Common myeloid progenitor, CD34-positive (primary cell): ENCODE measurements at places on chromosomes 12 and 14.
A peak's percentile ranks its signal among the peaks of the same experiment; 100 is the strongest.

GRCh38 chr14:35073486-35073885 is 27.4 kb downstream of the FAM177A1 start:
- DNase-seq, result no peak

DNA sequence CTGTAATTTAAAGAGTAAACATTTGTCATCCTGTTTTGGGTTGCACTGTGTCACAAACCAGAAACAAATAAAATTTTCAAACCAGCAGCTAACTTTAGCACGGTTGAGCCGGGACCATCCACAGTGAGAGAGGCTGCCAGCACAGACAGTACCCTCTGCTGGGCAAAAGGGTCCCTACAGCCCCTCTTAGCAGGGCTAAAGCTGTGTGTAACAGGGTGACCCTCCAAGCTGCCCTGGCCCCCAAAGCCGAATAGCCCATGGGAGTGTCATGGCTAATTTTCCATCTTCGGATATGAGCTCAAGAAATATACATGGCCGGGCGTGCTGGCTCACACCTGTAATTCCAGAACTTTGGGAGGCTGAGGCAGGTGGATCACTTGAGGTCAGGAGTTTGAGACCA is 157.1 kb upstream of the GRIN2B start:
- DNase-seq, result no peak

DNA sequence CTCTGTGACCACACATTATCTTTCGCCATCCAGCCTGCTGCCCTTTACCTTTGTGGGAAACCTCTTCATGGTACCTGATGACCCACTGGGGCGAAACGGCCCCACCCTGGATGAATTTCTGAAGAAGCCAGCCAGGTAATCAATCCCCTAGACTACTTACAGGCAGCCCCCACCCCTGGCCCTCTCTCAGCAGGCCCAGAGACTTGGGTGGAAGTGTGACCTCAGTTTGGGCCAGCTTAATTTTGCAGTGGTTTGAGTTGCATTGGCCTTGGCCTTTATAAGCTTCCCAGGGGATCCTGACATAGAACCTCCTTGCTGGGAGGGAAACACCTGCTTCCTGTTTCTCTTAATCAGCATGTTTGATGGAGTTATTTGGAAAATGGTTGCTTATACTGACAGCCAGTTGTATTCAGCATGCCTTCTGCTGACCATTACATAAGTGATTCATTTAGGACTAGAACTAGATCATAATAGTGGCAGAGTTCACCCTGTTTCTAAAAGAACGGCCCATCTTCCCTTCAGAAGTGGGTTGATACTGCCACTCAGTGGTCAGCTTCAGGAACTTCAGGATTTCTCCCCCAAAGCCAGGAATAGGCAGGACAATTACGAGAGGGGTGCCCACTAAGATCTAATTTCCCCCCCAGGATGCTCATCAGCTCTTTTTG is 6.1 kb downstream of the SDR39U1 start:
- DNase-seq, result peak; percentile 56

DNA sequence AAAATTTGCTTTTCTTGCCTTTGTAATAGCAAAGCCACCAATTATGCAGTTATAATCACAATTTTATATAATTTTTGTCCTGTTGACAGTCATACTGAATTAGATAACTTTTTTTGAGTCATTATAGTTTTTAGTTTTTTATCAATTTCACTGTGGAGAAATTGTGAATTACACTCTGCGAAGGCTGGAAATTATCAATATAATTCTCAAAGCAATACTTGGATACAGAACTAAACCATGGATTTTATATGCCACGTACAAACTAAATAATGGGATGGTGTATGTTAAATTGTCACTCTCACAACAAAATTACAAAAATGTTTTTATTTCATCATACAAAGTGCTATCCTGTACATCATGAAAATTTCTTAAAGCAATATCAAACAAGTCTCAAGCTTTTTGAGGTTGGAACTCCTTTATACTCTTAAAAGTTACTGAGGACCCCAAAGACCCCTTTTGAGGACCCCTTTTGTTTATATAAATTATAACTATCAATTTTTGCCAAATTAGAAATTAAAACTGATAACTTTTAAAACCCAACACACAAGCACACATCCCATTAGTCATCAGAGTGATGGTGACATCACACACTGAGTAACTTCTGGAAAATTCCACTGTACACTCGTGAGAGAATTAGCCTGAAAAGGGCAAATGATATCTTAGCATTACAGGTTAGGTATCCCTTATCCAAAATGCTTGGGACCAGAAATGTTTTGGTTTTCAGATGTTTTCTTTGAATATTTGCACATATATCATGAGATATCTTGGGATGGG is 19.8 kb upstream of the AQP2 start:
- peak; percentile 25 for DNase-seq

DNA sequence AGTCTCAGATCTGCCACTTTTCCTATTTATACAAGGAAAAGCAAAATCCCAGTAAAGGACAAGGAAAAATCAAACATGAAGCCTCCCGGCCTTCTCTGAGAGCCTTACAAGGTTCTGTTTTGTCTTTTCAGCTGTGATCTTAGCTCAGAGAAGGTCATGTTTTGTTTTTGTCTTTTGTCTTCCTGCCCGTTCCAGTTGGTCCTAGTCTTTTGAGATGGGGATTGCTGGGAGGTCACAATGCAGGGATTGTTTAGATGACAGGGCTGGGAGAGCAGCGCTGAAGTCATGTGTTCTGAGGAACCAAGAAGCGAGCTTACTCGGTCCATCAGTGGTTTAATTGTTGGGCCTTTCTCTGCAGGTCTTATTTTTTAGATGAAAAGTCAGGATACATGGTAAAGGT is 6.0 kb downstream of the PLEKHH1 start:
- DNase-seq, result no peak

- DNase-seq, result peak; percentile 27
Observed at GRCh38 chr12:12807970-12808702, 5.0 kb upstream of the DDX47 start.

DNA sequence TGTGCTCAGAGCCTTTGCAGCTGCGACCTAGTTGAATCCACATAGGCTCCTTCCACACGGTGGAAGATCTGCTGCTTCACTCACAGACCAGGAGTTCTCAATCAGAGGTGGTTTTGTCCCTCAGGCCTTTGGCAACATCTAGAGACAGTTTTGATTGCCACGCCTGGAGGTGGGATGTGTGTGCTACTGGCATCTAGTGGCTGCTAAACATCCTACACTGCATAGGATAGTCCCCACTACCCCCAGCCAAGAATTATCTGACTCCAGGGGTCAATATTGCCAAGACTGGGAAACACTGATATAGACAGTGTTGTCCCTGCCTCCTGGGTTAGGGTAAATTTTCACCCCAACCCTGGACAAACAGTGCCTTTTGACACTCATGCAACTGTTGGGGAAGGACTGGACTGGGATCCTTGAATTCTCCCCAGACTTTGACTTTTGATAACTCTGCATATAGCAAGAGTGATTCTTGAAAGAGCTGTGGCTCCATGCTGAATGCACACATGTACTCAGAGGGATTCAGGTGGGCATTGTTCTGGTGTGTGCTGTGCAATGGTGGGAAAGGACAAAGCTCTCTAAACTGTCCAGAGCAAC is 39.8 kb downstream of the BAZ2A start:
- DNase-seq, result peak; percentile 41

- DNase-seq, result peak; percentile 7
Observed at GRCh38 chr12:96571101-96571862, 81.9 kb downstream of the CFAP54 start.

GRCh38 chr12:23621900-23622299 is 327.6 kb downstream of the SOX5 start:
- DNase-seq, result no peak

DNA sequence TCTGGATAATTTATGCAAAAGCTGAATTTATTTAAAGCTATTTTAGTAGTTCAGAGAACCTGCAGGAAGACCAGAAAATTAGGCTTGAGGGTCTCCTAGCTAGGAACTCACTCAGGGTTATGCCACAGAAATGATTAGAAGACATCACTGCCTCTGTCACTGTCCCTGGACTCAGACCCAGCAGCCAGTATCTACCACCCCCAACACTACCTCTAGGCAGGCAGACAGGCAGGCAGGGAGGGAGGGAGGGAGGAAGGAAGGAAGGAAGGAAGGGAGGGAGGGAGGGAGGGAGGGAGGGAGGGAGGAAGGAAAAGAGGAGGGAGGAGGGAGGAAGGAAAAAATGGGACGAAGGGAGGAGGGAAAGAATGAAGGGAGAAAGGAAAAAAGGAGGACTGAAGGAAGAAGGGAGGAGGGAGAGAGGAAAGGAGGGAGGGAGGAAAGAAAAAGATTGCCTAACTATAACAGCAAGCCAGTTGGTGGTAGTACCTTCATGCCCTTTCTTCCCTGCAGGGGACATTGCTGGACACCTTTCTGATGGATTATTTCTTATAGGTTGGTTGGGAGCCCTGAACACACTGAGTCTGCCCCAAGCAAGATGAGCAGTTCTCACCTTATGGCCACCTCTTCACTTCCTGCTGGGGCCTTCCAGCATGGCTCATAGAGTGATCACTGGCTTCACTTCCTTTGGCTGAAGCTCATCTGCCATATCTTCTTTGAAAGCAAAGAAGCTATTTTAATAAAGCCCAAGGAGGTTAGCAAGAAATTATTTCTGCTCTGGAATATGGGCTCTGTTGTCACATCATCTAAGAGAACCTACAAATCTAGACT is 49.7 kb downstream of the KICS2 start:
- no peak for DNase-seq

GRCh38 chr12:447141-447540 is 12.6 kb upstream of the B4GALNT3 start:
- no peak for DNase-seq

DNA sequence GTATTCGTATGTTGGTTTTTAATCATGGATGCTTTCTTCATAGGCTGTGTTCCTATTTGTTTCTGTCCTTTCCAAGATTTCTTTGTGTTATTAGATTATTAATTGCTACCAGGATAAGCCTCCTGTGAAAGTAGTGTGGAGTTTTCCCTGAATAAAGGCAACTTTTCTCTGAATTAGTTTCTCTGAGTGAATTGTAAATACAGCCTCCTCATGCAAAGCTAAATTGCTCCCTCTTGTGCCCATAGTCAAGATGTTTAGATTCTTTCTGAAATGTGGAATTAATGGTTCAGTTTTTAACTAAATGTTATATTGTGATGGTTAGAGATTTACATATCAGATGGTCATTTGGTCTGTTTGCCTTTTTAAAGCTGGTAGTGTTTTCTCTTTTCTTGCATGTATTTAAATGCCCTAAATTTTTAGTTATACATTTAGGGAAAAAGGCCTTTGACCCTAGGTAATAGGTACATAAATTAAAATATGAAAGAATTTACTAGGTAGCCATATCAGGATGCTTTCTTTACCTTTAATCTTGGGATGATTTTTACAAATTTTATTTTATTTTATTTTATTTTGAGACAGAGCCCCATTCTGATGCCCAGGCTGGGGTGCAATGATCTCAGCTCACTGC is 8.9 kb downstream of the APAF1 start:
- DNase-seq, result peak; percentile 82

DNA sequence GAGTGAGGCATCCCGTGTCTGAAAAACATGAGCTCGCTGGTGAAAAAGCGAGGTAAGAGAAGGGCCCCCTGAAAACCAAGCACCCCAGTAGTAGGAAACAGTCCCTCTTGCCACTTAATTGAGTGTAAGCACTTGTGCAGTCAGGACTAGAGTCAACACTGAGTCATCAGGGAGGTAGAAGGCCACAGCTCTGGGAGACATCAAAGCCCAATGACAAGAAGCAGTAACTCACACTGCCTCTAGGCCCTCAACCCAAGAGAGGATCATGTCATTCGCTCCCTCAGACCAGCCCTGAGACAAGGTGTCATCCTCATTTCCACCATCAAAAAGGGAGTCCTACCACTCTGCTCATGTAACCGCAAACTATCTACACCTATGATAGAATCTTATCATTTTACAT is 17.8 kb downstream of the POMT2 start:
- no peak for DNase-seq

GRCh38 chr12:47236109-47236714 is 156.5 kb upstream of the AMIGO2 start:
- DNase-seq, result no peak

DNA sequence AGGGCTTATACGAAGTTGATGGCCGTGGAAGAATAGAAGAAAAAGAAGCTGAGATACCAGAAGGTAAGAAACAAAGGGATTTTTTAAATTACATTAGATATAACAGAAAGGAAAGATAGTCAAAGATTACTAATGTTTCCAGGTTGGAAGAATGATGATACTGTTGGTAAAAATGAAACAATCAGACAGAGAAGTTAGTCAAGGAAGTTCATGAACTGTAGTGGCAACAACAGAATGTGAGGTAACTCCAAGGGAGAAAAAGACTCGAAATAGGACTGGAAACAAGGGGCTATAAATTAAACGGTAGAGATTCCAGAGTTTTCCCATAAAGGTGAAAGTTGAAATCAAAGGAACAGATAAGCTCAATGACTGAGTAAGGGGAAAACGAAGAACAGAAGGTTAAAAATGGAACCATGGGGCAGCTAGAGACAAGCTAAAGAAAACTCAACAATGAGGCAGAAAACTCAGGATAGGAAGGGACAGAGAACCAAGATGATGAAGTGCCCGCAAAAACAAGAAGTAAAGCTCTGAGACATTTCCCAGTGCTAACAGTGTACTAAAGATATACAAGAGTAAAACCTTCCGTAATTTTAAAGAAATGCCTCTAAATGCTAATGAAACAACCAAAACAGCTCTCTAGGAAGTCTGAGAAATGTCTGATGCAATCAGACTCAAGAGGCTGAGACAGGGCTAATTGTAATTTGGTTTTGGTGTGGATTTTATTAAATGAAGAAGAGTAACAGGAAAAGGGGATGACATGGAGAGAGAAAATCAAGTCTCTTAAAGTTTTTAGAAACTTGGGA is 70.0 kb downstream of the PPP2R5E start:
- no peak for DNase-seq

DNA sequence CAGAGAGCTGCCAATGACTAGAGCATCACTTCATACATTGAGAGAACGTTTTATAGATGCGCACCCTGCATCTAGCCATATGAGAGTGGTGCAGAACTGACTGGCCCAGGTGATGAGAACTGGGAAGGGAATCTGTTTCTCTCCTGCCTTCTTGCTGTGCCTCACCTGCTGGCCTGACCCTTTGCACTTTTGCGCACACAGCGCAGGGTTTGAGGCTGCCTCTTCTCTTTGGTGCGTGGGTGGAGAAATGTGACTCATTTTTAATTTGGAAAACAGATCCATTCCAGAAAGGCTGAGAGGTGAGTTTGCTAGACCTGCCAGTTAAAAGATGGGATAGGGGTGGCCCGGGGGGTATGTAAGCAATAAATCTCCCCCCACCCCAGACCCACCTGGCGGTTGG is 453 bp upstream of the ESRRB start:
- no peak for DNase-seq

DNA sequence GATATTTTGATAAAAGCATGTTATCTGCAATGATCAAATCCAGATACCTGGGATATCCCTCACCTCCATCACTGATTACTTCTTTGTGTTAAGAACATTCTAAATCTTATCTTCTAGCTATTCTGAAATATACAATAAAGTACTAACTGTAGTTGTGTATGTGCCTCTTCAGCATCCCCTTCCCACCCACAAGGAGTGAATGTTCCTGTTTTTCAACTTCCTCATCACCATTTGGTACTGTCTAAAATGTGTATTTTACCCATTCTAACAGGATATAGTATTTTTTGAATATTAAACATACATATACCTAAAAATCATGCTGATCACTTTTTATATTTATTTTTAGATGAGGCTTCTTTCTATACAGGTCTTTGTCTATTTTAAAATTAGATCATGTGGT is 1252.6 kb downstream of the TMEM121 start:
- no peak for DNase-seq
